ENCODE measurements at places on chromosomes 7 and 10.

DNA sequence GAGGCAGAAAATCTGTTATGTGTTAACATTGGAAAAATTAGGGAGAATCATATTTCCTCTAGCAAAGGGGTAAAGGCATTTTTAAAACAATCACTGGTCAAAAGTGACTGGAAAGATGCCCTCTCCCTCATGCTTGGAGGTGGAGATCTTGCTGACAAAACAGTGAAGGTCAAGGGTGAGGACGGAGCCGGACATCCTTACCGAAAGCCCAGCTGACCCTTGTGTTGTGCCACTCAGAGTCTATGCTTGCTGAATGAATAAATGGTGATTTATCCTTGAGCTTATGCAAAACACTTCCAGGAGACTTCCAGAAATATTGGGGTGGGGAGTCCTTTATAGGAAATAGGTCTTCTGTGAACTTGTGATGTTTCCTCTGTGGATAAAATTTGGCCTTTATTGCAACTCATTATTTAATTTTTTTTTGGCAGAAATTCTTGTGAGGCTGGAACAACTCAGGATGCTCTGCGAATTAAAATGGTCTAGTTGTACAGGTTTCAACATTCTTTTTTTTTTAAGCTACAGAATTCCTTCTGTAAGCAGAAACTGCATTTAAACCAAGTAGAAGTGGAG lies 28.3 kb upstream of the ELMO1 start:
- no peak for DNase-seq

DNA sequence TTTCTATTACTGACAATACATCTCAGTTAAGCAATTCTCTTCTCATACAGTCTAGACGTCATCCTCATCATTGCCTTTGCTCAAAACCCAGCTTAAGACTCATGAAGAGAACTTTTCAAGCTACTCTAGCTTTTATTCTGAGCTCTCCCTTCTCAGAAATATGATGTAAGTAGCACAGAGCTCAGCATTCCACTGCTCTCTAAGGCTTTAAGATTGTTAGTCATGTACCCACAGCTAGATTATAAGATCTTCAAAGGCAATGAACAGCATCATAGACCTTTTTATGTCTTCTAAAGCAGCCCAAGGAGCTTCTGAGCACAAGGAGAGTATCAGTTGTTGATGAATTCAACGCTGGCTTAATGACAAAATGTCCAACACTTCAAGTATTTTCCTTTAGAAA lies 119.3 kb downstream of the NRP1 start:
- DNase-seq, result no peak

DNA sequence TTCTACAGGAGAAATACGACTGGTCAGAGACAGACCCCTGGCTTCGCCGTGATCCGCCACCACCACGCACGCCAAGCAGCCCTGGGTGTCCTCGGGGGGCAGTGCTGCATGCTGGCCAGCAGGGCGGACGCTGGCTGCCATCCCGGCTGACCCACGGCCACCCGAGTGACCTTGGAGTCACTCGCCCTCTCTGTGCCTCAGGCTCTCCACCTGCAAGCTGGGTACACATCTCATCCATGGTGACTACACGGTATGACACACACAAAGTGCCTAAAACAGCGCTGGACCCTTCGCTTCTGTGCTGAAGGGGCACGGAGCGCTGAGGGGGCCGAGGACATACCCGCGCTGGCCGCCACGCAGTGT lies 62.0 kb upstream of the RNF32 start:
- no peak for DNase-seq

DNA sequence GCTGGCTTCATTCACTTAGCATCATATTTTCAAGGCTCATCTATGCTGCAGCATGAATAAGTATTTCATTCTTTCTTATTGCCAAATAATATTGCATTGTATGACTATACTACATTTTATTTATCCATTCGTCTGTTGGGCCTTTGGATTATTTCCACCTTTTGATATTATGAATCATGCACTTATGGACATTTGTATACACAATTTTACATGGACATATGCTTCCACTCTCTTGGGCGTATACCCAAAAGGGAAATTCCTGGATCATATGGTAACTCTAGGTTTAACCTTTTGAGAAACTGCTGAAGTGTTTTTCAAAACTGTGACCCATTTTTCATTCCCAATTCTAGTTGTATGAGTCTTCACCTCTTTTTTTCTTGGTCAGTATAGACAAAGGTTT lies 80.3 kb upstream of the GNAI1 start:
- DNase-seq, result no peak

DNA sequence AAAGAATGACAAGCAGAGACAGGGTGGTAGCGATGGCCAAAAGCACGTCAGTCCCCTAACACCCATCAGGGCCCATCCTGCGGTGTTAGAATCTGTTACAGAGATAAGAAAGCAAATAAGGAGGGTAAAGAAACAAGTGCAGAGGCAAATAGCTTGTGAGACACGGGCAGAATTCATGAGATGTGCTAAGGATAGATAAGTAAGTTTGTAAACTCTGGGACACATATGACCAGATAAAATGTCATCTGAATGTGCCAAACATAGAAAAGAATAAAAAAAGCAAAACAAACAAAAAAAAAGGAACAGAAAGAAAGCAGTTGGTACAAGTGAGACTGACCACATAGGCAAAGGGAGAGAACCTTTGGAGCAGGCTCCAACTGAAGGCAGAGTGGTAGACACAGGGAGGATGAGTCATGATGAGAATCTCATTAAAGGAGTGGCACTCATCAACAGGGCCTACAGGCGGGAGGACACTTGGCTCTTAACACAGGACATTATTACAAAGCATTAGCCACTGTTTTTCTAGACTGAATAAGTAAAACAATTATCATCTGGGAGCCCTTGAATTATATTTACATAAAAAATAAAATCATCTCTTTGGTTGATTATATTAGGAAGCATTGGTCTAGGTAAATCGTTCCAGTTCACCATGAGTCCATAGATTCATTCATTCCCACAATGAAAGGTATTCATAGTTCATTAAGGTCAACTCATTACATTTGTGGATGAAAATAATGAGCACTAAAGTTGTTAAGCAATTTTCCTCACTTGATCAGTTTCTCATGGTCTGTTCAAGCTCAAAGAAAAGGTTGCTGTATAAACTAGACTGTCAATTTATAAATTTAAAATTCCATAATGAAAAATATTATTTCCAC lies 21.5 kb upstream of the EPHB6 start:
- no peak for DNase-seq

DNA sequence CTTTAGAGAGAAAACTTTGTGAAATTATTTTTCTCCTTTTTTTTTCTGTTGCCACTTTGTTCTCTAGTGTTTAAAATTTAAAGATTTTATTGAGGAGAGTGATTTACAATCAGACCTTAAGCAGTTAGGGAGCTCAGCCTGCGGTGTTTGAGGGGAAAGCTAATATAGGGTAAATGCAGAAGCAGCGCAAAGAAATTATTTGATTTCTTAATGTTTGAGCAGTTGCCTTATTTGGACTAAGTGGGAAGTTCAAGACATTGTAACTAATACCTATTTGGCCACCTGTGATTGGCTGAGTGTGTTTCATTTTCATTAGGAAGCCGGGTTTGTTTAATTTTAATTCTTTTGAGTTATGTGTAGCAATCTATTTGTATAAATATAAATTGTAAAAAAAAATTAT lies 25.3 kb downstream of the WAC start:
- DNase-seq, result no peak

- DNase-seq, result no peak
Observed at GRCh38 chr7:4010061-4010605, 672.0 kb upstream of the FOXK1 start.

DNA sequence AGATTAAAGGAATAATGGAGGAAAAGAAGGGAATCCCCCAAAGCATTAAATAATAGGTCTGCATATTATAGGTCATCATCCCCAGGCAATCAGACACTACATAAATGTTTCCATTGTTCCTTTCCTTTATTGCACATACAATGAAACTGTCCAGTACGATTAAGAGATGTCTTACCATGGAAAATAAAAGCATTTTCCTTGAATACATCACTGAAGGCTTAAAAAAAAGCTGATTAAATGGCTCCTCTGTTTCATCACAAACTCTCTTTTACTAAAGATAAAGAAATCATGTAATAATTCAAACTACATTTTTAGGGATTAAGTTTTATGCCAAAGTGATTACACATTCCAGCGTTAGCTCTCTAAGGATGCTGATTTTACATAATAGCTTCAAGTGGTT lies 316.0 kb downstream of the AGMO start:
- DNase-seq, result no peak

- DNase-seq, result no peak
Observed at GRCh38 chr10:17768496-17768895, 16.5 kb downstream of the TMEM236 start.

DNA sequence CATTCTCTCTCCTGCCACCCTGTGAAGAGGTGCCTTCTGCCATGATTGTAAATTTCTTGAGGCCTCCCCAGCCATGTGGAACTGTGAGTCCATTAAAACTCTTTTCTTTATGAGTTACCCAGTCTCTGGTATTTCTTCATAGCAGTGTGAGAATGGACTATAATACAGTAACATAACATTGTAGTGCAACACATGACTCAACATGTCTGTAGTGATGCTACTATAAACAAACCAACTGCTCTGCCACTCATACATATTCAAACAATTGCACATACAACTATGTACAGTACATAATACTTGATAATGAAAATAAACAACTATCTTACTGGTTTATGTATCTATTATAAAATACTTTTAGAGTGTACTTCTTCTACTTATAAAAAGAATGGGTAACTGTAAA lies 7.1 kb downstream of the ATOH7 start:
- DNase-seq, result no peak

All from GM12864 (cell line).